ENCODE measurements at places on chromosomes 4 and X.

- no peak for DNase-seq
Observed at GRCh38 chr4:76420762-76421581, at the start of gene CCDC158. TSS of gene CCDC158 (minus strand) at chr4:76421141. CDS start at chr4:76403207, 17,934 bp downstream.

- no peak for DNase-seq
Observed at GRCh38 chr4:81740487-81740886, 268.8 kb upstream of the RASGEF1B start.

DNA sequence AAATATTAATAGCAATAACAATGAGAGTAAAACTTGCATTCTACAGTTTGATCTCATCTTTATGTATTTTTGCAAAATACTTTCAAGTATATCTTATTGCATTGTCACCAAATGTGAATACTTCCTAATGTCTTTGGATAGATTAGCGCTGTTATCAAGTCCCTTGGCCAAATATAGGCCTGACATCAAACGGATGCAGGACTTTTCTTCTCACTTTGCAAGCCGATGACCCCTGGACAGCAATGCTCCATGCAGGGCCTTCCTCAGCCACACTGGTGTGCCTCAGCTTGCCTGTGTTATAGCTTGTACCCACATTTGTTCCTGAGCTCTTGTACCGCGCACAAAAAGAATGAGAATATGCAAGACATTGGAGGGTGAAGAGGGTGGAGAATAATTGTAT, 18.0 kb upstream of the NMU start:
- no peak for DNase-seq

- DNase-seq, result peak; percentile 80
Observed at GRCh38 chr4:79854856-79855502, 218.1 kb downstream of the ANTXR2 start.

DNA sequence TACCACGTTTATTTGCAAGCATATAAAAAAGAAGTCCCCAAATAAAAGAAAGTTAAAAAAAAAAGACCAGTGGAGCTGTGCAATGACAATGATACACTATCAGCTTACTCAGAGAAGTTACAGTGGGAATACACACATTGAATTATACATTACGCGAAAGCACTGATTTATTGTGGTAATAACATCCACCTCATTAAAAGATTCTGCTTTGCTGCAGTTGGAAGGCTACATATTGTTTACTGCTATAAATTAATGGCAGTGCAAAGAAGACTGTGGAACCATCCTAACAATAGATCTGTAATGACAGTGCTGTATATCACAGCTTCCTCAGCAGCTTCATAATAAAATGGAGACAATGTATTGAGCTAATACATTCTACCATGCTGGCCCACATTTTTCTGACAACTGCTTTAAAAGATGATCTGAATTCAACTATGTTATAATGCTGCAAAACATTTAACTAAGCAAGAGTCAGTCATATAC, 142.5 kb upstream of the MAB21L2 start:
- DNase-seq, result no peak

- DNase-seq, result no peak
Observed at GRCh38 chr4:113248320-113248719, 198.9 kb downstream of the ANK2 start.

GRCh38 chrX:95382799-95383198, 1301.8 kb upstream of the DIAPH2 start:
- DNase-seq, result no peak

DNA sequence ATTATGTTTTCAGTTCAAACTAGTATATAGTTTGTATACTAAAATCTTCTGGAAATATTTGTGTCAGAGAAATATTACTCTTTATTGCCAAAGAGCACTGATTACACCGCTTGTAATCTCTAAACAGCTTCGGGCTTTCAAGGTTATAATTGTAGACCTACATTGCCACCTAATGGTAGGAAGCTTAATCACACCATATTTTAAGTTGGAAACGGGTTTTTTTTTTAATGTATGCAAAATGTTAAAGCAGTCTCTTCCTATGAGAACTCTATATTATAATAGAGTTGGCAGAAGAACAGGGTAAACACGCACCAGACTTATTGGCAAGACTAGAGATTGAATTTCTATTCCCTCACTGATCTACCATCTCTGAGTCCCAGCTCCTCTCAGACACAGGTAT, 19.5 kb upstream of the NFXL1 start:
- peak; percentile 58 for DNase-seq
